ENCODE measurements at places on chromosomes 3 and 15. TPM values are rescaled to one million over a fixed set of nuclear protein-coding genes. Genes with fewer than 3 reads are reported as not detected.

The RLBP1 gene
- not detected for total RNA-seq

The CCNB2 gene
- 1.1 TPM for total RNA-seq

The TPRG1 gene
- 18.3 TPM for total RNA-seq

The IGSF11 gene
- total RNA-seq: not detected

The CX3CR1 gene
- not detected for total RNA-seq

The ILDR1 gene
- total RNA-seq: not detected

The LDHAL6B gene
- not detected for total RNA-seq

The CFAP161 gene
- total RNA-seq: not detected

DNA sequence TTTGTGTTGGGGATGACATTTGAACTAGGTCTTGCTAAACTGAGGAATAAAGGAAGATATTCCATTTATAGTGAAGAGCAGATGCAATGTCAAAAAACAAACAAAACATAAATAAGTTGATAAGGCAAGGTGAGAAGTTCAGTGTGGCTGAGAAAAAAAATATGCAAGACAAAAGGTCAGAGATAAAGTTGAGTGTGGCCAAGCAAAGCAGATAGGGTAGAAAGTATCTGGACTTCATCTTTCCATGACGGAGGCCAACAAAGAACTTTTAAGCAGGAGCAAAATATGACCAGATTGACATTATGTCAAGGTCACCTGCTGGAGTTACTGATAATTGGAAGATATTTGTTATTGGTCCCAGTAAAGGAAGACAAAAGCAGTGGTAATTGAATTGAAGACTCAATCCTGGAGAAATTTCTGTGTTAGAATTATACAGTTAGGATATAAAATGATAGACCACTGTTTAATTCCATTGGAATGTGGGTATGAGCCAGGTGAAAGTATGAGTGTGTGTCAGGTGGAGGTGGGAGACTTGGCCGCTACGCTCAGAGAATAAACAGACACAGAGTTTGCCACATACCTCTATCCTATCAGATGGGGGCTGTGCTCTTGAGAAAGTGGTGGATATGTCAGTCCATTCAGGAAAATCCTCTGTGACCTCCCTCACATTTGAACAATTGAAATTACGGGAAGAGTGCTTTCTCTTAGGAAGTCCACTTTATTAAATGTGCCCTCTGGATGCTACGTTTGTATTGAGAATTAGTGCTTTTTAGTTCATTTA, 28.1 kb downstream of the ADIPOQ start:
- DNase-seq: no peak

DNA sequence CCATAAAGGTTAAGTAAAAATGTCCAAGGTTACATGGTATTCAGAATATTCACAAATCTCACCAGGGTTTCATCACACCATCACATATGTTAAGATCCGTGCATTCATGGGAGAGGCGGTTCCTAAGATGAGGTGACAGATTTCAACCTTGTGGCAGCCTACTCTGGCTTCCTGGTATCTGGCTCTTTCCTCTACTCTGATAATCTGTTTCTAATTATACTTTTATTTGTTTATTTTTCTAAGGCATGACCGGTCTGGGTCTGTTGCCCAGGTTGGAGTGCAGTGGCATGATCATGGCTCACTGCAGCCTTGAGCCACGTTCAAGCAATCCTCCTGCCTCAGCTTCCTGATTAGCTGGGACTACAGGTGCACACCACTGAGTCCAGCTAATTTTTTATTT, 34.4 kb downstream of the RAF1 start:
- no peak for DNase-seq

DNA sequence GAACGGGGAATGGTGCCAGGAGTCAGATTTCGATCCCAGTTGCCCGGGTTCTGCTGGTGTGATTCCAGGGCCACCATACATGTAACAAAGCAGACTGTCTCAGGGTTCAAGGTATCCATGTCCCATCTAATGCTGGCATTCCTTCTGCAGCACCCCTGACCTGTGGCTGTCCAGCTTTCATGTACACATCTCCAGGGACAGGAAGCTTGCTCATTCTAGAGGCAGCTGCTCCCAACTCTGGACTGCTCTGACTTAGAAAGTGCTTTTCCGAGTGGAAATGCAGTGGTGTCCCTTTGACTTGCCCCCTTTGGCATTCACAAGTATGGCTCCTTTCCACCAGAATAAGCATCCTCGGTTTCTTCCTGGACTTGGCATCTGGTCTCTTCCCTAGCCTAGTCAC, 30.9 kb downstream of the PML start:
- DNase-seq: no peak

DNA sequence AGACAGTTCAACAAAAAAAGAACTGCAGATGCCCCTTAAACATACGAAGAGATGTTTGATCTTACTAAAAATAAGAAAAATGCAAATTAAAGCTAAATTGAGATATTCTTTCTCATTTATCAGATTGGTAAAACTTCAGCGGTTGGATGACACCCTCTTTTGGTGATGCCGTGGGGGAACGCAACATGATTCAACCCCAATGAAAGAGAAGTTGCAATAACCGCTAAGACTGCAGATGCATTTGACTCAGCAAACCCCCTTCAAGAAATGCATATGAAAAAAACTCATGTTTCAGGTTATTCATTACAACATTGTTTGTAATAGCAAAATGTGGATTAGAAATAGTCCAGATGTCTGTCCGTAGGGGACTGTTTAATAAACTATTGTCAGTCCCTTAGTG, 3.6 kb downstream of the KLHL6 start:
- no peak for DNase-seq

GRCh38 chr3:14297784-14298236, 104.6 kb upstream of the SLC6A6 start:
- DNase-seq: no peak

- no peak for DNase-seq
These were observed 42.2 kb upstream of the PTX3 start for GRCh38 chr3:157394411-157394810.

DNA sequence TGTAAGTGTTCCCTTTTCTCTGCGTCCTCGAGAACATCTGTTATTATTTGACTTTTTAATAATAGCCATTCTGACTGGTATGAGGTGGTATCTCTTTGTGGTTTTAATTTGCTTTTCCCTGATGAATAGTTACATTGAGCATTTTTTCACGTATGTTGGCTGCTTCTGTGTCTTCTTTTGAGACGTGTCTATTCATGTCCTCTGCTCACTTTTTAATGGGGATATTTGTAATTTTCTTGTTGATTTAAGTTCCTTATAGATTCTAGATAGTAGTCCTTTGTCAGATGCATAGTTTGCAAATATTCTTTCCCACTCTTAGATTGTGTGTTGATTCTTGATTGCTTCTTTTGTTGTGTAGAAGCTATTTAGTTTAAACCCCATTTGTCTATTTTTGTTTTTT, 179.2 kb downstream of the DOCK3 start:
- no peak for DNase-seq

DNA sequence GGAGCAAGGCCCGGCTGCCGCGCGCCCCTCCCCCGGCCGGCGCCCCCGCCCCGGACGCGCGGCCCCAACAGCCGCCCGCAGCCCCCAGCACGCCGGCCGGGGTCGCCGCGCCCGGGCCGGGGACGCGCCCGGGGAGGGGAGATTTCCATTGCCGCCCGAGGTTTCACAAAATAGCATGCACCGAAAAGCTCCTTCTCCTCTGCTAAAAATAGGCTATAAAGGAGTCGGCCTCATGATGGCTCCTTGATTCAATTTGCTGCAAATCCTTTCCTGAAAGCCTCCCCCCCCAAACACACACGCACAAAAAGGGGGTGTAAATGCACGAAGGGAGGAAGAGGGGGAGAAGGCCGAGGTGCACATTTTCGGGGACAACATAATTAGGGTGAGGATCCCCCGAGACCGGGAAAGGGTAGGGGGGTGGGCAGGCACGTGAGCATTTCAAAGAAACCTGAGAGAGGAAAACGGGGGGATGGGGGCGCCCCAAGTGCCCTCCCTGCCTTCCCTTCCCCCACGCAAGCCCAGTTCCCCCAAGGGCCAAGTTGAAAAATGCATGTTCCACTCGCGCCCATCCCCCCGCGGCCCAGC, 734 bp downstream of the TBL1XR1 start:
- no peak for DNase-seq

GRCh38 chr3:50267280-50267913, 1.6 kb upstream of the SEMA3B start:
- no peak for DNase-seq

DNA sequence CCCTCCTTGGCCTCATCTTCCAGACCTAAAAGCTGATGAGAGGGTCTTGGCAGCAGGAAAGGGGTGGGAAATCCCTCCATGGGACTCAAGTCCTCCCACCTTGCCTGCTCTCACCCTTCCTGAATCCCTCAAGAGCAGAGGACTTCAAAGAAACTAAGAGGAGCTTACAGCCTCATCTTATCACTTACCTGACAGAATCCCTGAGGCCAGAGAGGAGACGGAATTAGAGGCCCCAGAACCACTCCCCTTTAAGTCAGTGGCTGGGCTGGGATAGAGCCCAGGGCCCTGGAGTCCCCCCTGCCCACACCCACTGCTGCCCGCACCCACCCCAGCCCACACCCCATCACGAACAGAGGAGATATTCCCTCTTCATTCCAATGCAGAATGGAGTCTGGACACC, 15.2 kb downstream of the LOXL1 start:
- no peak for DNase-seq

DNA sequence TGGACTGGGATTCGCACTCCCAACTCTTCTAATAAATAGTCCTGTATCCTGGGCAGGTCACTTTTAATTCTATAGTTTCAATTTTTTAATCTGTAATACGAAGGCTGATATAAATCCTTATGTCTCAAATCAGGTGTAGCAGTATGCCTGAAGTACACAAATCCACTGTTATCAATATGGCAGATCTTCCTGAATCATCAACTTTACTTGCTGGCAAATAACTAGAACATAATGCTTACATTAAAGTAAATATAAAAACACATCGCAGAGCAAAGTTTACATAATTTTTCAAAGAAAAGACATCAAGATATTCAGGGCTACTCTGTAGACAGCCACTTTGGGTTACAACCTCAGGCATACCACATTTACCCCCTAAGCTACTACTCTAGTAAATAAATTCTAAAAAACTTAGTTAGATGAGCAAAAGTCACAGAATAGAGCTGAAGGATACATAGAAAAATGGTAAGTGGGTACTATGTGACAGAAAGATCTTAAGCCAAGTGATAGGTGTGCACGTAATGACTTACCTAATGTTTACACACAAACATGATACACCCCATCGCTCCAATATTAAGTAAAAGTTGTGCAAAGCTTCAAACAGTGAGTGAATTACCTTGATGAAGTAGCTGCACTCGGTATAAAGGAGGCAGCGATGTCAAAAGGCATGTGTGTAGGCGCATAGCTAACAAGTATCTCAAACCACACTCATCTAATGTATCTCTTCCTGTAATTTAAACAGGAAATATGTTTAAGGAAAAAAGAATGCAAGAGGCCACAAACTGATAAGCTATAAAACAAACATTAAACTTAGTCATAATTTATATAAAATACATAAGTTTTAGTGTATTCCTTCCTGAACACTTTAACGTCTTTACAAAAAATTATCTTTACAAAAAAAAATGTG, 127.9 kb downstream of the DMXL2 start:
- no peak for DNase-seq

- no peak for DNase-seq
These were observed 66.0 kb downstream of the CGNL1 start for GRCh38 chr15:57442335-57442734.

GRCh38 chr3:50246517-50246954, 10.5 kb downstream of the GNAI2 start:
- DNase-seq: no peak

DNA sequence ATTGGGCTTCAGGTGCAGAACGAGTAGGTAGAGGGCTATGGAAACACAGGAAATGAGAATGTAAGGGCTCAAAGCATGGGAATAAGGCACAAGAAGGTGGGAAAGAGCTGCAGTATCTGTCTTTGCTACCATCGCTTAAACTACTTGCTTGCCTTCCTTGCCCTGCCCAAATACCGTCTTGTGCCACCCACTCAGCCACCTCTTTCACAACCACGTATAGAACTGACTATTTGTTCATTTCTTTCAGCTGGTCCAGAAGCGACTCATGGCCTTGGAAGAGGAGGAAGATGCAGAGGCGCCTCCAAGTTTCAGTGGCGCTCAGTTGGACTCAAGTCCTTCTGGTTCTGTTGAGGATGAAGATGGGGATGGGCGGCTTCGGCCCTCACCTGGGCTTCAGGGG, 11.8 kb downstream of the LPCAT4 start:
- DNase-seq: no peak

GRCh38 chr3:43966530-43966929, 275.2 kb upstream of the TOPAZ1 start:
- DNase-seq: no peak

DNA sequence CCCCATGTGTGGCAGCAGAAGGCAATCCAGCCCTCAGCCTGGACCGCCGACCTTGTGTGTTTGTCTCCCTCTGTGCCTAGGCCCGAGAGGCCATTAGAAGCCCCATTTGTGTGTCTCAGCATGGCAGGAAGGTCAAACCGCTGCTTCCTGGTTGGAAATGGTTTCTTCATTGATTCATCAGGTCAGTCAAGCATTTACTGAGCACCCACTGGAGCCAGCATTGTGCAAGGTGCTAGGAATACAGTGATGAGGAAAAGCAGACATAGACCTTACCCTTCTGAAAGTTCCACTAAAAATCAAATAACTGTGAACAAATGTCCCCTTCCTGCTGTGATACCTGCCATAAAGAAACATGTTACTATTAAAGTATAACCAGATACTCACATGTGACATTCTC, 265.9 kb upstream of the CTDSPL start:
- no peak for DNase-seq

DNA sequence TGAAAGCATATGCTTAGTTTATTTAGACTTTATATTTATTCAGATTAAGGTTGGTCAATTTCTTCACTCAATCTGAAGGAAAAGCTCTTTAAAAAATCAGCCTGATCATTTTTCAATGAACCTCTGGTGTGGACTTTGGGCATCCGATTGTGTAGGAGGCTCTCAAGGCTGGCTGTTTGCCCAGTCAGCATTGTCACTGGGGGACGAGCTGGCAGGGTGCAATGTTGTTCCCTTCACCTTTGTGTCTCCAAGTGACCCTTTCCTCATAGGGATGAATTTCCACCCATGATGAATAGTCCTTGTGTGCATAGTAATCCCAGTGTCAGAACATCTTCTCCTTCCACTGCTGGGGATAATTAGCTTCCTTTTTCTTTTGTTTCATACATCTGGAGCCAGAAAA, 102.5 kb downstream of the CHRNA7 start:
- DNase-seq: no peak

Data from omental fat pad (tissue), 4 donors.